Gastroesophageal sphincter (tissue), 4 donors: ENCODE measurements at places on chromosomes 12 and 14. TPM values are rescaled to one million over a fixed set of nuclear protein-coding genes. Genes with fewer than 3 reads are reported as not detected.

DNA sequence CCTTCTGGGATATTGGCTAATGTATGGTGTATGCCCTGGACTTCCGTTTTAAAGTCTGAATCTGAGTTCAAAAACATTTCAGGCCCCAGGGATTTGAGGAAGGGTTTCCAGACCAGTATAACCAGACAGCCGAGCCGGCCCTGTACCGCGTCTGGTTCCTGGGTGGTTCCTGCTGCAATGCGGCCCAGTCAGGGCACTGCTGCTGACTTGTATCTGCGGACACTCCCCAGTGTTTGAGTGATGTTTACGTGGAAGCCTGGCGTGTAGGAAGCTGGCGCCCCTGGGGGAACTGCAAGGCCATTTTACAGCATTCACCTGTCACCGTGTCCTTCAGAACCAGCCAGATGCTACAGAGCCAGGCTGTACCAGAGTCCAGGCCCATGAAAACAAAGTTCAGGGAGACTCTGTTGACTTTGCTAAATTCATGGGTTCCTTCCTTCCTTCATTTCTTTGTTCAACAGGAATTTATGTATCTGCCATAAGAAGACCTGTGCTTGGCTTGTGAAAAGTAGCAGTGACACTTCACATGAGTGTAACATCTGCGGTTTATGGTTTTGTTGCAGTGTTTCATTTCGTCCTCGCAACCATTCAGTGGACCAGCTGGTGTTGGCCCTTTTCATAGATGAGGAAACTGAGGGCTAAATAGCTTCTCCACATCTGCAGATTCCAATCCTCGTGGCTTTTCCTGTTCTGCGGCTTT lies 16.8 kb downstream of the EML1 start:
- peak; percentile 57 for ATAC-seq

The LRRK2 gene
- 26.0 TPM for total RNA-seq

DNA sequence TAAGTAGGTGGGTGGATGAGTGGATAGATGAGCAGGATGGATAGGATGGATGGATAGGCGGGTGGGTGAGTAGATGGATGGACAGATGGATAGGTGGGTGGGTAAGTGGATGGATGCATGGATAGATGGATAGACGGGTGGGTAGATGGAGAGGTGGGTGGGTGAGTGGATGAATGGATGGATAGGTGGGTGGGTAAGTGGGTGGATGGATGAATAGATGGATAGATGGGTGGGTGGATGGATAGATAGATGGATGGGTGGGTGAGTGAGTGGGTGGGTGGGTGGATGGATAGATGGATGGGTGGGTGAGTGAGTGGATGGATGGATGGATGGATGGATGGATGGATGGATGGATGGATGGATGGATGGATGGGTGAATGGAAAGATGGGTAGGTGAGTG lies 221.7 kb upstream of the NOS1 start:
- ATAC-seq, result no peak

- ATAC-seq, result no peak
Observed at GRCh38 chr12:106648736-106649135, 65.9 kb downstream of the RFX4 start.

- peak; percentile 45 for ATAC-seq
Observed at GRCh38 chr12:104456950-104457745, 400 bp downstream of the CHST11 start.

DNA sequence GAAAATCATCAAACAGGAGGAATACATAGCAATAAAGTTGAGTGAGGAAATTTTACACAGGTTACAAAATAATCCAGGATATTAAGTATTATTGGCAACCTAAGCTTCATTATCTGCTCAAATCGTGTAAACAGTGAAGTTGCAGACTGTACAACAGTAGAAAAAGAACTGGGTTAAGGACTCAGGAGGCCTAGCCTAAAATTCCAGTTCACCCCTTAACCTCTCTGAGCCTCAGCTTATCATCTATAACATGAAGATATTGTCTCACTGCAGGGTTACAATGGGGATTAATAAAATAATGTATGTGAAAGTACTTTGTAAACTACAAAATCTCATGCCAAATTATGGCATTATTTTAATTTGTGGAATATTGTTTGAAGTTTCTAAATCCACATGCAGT lies 26.0 kb downstream of the DDHD1 start:
- no peak for ATAC-seq

The MRPL52 gene
- 65.0 TPM for total RNA-seq

- ATAC-seq, result no peak
Observed at GRCh38 chr12:84874825-84875139, 37.8 kb downstream of the SLC6A15 start.

GRCh38 chr12:131163189-131163738 lies 209.6 kb downstream of the ADGRD1 start:
- peak; percentile 17 for ATAC-seq

DNA sequence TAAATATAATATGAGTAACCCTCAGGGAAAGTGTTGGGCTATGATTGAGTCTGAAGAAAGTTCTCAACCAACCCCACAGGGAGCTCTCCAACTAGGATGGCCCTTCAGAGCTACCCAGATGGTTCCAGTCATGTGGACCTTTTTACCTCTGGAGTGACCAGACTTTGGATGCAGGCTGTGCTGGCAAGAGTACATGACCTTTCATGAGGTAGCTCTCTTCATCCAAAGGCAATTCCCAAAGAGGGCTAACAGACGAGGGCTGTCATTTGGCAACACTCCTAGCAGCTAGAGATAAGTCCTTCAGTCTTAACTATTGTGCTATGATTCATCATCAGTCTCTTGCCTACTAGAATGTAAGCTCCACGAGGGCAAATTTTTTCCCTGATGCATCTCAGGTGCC lies 75.4 kb downstream of the DUSP6 start:
- no peak for ATAC-seq

DNA sequence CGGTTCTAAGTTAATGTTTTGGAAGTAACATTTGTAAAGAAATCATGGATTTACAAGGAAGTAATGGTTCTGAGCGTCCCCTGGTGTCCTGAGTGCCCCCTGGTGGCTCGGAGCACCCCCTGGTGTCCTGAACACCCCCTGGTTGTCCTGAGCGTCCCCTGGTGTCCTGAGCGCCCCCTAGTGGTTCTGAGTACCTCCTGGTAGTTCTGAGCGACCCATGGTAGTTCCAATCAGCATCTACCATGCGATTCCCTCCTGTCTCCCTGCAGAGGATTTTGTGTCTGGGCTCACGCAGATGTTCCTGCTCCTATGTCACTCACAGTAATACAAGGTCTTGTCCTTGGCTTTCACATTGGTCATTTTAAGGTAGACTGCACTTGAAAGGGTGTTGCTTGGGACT lies 1352.9 kb downstream of the TMEM121 start:
- ATAC-seq, result no peak

GRCh38 chr14:50222055-50222613 lies 9.2 kb downstream of the SOS2 start:
- ATAC-seq, result no peak

The NID2 gene
- total RNA-seq, result 57.2 TPM

The CCDC177 gene
- total RNA-seq, result not detected

The OASL gene
- 0.35 TPM for total RNA-seq

DNA sequence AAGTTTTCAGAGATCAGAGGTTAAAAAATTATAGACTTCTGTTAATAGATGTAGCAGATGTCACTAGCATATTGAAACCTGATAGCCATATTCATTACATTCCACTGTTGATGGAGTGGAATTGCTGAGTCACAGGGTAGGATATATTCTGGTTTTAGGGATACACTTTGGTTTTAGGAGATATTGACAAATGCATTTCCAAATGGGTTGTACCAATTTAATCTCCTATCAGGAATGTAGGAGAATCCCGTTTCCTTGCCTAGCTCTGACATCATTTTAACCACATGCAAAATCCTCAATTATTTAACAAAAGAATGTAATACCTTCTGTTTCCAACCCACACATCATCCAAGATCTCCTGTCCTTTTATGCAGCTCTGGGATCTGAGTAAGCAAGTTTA lies 30.7 kb upstream of the ESR2 start:
- ATAC-seq, result no peak

DNA sequence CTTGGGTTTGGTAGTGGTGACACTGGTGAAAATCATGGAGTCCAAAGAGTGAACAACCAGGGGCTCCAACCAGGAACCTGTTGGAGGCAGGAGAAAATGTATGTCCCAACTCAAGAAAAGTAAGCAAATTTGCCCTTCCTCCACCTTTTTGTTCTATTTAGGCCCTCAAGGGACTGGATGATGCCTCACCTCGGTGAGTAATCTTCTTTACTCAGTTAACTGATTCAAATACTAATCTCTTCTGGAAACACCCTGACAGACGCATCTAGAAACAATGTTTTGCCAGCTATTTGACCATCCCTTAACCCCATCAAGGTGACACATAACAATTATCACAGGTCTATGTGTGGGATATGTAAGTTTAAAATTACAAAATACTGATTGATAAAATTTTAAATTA lies 272.4 kb upstream of the FOXG1 start:
- no peak for ATAC-seq

GRCh38 chr12:45688183-45688582 lies 41.3 kb upstream of the ARID2 start:
- ATAC-seq, result no peak

GRCh38 chr12:85865890-85866289 lies 8.2 kb upstream of the NTS start:
- no peak for ATAC-seq

The RIPK3 gene
- total RNA-seq, result 8.9 TPM

The KRT2 gene
- total RNA-seq, result not detected

GRCh38 chr12:54998958-54999510 lies 14.5 kb upstream of the TESPA1 start:
- no peak for ATAC-seq

DNA sequence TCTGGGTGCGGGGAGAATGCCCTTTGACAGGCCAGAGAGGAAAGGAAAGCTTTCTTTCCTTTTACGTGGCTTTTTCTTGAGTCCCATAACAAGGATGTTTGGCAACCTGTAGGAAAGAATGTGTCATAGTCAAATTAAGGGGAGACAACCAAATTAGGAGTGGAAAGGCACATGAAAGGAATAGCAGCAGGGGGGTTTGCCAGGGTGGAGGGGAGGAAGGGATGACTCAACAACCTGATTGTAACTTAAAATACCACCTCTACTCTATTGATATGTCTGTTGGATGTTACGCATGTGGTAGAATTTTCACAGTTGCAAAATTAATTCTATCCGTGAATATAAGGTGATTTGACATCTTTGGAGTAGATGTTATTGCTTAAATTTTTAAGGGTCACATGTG lies 28.5 kb upstream of the MYBPC1 start:
- ATAC-seq, result no peak

DNA sequence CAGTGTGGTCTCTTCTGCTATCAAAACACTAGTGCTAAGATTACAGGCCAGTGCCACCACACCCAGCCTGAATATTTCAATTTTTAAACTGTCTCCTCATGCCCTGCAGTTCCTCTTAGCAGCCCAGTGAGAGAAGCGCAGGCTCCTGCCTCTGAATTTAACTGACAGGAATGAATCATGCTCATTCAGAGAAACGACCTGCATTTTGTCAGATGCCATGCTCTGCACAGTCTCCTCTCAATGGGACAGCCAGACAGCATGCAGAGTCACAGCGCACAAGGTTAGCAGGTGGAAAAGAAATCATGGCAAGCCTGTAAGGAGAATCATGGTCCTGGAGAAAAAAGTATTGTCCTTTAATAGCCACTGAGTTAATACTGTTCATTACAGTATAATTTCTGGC lies 691.0 kb upstream of the SEL1L start:
- ATAC-seq, result no peak

The PLCZ1 gene
- 0.93 TPM for total RNA-seq

DNA sequence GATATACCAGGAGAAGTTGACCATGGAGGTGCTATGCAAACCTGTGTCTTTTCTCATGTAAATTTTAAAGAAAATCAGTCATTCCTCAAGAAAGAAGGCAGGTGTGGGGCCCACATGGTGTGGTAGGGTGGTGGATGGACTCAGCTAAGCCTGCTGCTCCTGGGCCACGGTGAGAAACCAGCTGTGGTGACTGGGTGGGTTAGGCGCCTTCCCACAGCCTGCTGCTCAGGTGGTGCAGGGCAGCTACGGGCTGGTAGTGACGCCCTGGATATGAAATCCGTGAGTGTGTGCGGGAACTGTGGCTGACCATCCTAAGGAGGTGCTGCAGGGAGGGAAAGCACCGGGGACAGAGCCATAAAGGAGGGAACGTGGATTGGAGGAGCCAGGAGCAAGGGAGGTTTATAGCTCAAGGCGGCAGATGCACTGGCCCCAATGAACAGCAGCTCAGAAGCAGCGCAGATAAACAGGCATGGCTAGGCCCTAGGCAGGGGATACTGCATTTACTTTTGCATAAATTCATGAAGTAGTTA lies 408.8 kb downstream of the FUT8 start:
- no peak for ATAC-seq

GRCh38 chr14:100142073-100143040 lies 17.1 kb downstream of the DEGS2 start:
- ATAC-seq, result peak; percentile 73

DNA sequence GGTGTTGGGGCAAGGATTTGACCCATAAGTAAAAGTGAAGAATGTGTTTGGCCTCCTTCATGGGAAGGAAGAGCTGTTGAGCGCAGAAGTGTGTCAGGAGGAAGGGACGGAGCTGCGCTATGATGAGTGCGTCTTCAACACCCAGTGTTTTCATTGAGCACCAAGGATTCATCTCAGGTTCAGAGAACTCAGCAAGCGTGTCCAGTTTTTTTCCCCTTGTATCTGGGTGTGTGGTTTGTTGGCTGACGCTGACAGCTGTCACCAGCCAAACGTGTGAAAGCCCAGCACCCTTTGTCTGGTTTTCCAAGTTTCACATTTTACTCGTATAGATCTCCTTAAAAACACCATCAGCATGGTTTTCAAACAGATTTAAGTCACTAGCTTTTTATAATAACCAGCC lies 12.3 kb downstream of the EP400 start:
- ATAC-seq, result no peak

- no peak for ATAC-seq
Observed at GRCh38 chr14:23404331-23404900, 3.7 kb downstream of the MYH6 start.

DNA sequence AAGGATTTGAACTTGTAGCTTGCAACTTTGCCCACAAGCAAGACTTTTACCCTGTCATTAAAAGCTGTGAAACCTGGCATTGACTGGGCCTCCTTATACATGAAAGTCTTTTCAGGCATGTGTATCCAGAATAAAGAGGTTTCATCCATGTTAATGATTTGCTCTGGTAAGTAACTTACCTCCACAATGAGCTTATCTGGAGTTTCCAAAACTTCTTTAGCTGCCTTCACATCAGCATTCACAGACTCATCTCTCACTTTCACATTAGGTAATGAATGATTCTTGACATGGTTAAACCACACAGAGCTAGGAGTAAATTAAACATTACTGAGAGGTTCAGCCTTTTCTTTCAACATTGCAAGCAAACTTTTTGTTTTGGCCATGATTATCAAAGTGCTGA lies 234.4 kb upstream of the CLEC14A start:
- ATAC-seq, result no peak
